HAP-1 (cell line): ENCODE measurements at places on chromosomes 16 and 17.

DNA sequence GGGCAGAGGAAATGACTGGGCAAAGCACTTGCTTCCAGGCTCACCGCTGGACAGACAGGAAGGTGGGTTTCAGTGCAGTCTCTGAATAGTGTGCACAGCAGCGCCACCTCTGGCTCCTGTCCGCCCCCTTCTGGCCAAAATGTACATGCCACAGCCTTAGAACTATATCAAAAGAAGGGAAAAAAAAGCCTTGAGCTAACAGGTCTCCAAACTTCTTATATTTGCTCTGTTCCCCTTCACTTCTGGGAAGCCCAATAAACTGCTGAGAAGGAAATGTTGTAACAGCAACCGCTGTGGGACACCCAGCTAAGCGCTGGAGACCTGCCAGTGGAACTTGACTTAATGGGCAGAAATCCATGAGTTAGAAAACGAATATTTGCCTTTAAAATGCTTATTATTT lies 17.5 kb downstream of the COG7 start:
- DNase-seq = peak; percentile 84

DNA sequence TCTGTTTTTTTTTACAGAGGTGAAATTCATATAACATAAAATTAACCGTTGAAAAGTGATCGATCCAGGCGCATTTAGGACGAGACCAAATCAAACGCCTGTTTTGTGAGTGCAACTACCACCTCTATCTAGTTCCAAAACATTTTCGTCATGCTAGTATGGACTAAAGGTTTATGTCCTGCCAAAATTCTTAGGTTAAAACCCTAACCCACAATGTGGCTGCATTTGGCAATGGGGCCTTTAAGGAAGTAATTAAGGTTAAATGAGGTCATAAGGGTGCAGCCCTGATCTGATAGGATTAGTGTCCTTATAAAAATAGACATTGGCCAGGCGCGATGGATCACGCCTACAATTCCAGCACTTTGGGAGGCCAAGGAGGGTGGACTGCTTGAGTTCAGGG lies 32.8 kb upstream of the RCVRN start:
- DNase-seq = no peak

DNA sequence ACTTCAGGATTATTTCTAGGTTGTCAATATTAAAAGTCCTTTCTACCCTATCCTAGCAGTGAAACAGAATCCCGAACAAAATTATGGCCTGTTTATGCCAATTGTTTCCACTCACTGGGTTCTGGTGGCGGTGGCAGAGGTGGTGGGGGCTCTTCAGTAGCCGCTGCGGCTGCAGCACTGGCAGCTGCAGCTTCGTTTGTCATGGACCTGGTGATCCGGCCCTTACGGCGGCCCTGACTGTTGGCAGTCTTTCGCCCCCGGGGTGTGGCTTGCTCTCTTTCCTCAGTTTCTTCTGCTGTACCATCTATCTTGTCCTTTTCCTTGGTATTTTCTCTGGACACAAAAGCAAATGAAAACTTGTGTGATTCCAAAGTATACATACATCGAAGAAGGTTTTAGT lies 94.4 kb downstream of the NCOR1 start:
- DNase-seq = no peak

- no peak for DNase-seq
Measured at GRCh38 chr16:987906-988305, 6.3 kb downstream of the SOX8 start.

DNA sequence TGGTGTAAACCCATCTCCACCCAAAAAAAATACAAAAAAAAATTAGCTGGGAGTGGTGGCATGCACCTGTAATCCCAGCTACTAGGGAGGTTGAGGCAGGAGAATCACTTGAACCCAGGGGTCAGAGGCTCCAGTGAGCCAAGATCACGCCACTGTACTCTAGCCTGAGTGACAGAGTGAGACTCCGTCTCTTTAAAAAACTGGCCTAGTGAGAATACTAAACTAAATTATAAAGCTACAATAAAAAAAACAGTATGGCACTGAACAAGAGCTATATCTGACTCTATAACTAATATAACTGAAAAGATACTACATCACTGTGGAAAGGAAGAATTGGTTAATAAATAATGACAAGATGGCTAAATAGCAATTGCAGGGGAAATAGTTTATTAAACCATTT lies 6.4 kb downstream of the SMURF2 start:
- DNase-seq = no peak

DNA sequence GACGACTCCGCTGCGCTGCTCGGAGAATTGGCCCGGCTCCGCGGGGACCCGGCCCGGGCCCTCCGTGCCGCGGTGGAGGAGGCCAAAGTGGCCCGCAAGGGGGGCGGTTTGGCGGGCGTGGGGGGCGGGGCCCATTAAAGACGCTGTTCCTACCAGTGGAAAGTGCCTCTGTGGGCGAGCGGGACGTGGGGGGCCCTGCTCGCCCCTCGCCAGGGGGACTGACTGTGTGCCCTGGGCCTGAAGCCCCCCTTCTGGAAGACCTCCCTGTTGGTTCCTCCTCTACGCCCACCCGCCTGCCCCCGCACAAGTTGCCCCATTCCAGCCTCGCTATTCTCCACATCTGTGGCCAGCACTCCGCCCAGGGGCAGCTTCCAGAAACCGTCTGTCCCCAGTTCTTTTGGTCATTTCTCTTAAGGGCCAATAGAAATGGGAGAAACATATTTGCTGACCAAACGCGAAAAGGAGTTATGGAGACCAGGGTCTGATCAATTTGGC lies 1.9 kb upstream of the FGF11 start:
- no peak for DNase-seq

DNA sequence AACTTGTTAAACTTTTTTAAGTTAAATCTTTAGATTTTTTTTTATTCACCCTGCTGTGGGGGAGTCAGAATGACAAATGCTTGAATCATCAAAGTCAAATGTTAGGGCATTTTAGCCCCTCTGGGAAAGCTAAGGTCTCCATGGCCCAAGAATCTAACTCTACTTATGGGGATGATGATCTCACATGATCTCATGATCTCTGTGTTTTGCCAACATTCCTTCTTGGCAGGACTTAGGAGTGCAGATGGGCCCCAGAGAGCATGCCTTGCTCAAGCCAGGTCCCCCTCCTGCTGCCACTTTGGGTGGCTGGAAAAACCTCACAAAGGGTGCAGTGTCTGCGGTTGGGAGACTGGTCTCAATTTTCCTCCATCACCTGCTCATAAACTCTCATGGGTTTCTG lies 108.6 kb downstream of the PRKCB start:
- DNase-seq = no peak

DNA sequence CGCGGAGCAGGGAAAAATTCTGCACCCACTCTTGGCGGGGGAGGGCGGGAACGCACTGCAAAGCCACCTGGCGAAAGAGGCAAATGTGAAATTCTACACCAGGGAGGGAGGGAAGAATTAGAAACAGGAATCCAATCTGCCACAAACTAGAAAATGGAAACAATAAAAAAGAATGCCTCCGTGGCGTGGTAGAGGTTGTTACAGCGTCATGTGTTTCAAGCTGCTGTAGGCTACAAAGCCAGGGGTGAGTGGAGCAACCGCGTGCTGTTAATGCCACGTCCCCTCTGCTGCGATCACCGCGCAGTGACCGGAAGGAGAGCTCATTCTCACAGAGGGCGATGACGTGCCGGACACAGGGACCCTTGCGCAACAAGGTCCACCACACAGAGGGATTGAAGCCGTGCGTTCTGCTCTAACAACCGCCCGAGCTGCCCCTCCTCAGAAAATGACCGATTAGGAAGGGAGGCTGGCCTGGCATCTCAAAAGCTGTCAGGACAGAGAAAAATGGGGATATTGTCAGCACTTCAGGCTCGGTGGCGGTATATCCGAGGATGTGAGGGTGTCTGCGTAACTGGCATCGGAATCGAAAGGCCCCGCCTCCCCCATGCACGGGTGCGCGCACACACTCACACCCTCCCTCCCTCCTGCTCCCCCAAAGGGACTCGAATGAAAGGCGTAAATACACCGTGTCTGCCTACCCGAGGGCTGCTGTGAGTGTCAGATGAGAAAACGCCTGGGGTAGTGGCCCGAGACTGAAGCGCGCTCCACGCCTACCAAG lies 70.8 kb upstream of the TNRC6C start:
- peak; percentile 44 for DNase-seq

- no peak for DNase-seq
Measured at GRCh38 chr16:85458968-85459367, 154.2 kb upstream of the GSE1 start.

- DNase-seq = no peak
Measured at GRCh38 chr17:55384643-55385232, 36.9 kb downstream of the MMD start.

GRCh38 chr16:79542237-79542774 lies 58.2 kb downstream of the MAF start:
- DNase-seq = no peak

DNA sequence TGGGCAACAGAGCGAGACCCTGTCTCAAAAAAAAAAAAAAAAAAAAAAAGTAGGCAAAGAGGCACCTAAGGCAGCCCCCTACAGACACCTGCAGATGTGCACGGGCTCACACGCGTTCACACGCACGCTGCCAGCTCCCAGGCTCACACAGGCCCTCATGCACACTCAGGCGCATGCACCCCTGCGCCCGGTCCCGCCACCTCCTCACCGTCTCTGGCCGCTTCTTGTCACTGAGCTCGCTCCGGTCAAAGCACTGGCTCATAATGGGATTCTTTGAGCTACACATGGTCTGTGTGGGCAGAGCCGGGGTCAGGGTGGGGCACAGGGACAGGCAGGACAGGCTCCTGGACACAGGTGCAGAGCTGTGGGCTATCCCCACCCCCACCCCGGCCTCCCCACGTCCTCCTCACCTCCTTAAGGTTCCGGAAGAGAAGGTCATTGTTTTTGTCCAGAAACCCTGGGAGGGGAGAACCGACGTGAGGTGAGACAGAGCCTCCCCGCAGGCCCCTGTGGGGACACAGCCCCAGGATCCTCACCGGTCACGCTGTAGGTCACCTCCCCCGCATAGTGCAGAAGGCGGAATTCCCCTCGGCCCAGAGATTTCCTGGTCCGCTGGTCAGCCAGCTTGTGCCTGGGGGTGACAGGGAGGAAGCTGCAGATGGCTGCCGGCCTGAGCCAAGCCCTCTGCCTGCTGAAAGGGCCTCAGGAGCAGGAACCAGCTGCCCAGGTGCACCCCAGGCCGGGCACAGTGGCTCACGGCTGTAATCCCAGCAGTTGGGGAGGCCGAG lies 17.9 kb downstream of the MYO1C start:
- no peak for DNase-seq

DNA sequence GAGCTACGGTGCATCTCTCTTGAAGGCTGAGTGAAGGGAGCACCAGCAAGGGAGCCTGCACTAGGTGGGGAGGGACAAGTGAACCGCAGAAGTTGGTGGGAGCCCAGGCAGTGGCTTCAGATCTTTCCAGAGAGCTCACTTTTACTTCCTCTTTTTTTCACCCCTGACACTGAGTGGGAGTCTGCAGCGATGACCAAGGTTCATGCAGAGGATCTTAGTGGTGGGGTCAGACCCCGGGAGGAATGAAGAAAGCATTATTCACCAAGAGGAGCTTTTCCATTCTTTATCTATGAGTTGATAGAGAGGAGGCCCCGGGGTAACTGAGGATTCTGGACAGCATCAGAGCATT lies 3.0 kb upstream of the CCL2 start:
- no peak for DNase-seq
